Fibroblast of the aortic adventitia (primary cell): ENCODE measurements at places on chromosomes 4 and X. TPM values are rescaled to one million over a fixed set of nuclear protein-coding genes. Genes with fewer than 3 reads are reported as not detected.

DNA sequence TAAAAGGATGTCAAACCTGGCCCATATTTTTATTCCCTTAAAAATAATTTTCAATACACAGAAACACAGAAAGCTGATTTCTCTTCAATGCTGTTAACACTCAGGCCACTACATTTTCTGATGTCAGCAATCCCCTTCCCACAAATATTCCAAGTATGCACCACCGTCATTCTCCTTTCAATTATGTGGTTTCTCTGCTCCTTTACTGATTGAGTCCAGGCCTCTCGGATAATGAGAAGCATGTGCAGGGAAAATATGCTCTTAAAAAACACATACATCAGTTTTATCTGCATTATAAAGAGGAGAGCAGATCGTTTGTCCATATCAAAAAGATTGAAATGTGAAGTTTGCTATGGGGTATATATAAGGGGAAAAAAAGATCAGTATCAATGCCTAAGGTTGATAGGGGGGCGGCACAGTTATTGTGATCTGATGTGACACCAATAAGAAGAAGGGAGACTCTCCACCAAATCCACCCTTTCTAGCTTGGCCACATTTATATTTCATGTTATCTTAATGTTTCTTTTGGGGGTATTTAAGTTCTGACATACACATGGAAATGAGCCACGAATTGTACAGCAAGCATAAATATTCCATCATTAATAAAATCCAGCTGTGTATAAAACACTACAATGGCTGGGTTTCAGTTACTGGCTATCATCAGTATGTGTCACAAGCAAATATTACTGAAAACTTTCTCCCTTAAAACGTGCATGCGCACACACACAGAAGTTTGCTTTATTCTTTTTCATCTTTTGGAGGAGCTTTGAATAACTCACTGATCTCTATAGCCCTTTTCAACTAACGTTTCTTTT lies 6.4 kb downstream of the AMOT start:
- peak; percentile 84 for DNase-seq

GRCh38 chr4:73434311-73434710 lies 1.7 kb upstream of the AFP start:
- DNase-seq: no peak

- DNase-seq: peak; percentile 90
These were observed 134.9 kb upstream of the VEGFC start for GRCh38 chr4:176927664-176928063.

GRCh38 chrX:18010253-18010652 lies 149.2 kb upstream of the RAI2 start:
- DNase-seq: no peak

- peak; percentile 37 for DNase-seq
These were observed 728 bp downstream of the UBA6 start for GRCh38 chr4:67700116-67700737.

DNA sequence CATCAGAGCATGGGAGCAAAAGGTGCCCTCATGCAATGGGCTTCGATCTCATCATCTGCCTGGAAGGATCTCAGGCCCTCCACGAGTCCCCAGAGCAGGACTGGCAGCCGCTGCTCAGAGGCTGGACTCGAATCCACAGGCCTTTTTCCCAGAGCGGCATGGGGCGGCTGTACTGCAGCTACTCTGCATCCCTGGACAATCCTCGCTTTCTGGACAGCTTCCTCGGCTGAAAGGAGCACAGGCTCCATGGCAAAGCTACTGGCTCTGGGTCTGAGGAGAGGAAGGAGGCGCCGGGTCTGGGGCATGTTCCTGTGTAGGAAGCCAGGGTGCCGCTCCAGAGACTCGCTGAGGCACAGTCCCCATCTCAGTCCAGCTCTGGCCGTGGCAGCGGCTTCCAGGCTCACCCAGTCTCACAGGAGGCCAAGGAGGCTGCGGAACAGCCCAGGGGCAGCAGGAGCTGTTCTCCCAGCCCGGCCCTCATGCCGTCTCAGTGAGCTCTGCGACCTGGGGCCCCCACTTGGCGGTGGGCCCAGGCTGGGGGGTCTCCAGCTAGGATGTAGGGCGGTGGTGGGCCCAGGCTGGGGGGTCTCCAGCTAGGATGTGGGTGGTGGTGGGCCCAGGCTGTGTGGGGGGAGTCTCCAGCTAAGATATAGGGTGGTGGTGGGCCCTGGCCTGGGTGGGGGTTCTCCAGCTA lies 2.7 kb upstream of the SPON2 start:
- DNase-seq: no peak

DNA sequence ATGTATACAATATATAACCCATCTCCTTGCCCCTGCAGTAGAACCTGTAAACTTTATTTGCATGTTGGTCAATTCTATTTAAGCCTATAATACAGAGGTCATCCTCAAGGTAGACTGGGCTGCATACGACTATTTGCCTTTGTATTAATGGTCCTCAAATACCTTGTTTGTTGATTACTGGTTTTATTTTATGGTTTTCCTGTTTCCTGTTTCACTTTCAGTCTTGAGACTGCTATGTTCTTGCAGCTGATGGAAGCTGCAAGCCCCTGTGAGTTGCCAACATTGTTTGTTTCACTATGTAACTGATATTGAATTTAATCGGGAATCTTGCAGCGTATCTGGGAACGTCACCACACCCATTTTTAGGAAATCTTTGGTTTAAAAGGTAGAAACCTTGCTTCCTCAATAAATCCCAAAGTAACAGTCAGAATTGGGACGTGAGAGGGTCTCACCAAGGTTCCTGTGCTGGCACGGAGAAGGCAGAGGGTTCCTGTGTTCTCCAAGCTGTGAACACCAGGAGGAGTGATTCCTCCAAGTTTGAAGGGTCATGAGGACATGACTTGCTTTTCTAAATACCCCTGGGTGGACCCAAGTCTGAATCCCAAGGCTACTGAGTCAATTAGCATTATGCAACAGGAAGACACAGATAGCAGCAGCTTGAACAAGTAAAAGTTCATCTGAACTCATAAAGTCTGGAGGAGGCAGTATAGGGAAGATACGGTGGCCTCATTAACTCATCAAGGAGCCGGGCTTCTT lies 110.6 kb upstream of the PNPLA4 start:
- no peak for DNase-seq

DNA sequence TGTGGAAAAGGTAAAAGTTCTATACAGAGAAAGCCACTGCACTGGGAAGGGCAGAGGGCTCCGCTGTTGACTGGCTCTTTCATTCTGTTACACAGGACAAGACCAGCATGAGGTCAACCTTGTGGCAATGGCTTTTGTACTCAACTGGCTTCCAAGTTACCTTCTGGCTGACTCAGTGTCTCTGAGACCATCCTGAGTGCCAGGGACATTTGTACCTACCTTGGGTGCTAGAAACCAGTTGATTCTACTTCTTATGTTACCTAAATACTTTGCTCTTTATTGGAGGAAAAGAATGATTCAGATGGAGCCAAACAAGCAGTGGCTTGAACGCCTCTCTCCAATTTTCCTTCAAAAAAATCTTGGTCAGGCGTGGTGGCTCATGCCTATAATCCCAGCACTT lies 123.2 kb downstream of the RBM47 start:
- no peak for DNase-seq

DNA sequence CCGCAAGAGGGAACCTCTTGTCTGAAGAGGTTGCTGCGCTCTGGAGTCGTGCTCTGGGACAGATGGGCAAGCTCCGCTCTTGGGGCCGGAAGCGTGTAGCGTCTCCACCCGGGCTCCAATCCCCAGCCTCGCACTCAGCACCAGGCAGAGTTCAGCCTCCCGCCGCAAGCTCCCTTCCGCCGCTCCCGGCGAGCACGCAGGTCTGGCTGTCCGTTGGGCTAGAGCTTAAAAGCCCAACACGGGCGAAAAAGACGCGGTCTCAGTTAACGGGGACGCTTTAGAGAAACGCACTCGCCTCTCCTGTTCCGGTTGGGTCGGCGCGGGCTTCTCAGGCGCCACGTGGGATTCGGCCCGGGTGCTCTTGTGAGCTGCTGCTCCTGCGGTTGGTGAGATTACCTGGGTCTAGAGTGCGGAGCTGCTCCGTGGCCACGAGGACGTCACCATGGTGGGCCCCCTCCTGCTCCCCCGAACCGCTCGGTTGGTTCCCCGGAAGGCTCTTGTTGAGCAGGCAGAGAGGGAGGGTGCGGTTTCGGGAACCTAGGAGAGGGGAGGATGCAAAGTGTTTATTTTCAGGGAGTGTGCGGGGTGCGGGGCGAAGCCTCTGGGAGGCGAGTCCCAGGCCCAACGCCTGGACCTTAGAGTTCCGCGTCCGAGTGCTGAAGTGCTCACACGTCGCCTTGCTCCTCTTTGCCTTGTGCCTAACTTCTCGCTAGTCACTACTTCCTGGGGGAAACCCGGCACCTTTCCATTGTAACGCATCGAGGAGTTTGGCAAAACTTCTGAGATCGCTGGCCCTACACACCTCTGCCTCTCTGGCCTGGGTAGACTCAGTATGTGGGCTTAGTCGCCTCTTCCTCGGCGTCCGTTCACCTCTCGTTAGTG lies at the start of gene TMA16:
Gene TMA16, plus strand, starts transcription at position 331 of the 882 bp plus-strand sequence. Its CDS starts 112 bp downstream, at position 443.
- DNase-seq: peak; percentile 96

- no peak for DNase-seq
These were observed 21.9 kb upstream of the MAD2L1 start for GRCh38 chr4:120088507-120088906.

- DNase-seq: no peak
These were observed 144.1 kb downstream of the MAB21L2 start for GRCh38 chr4:150725957-150726523.

DNA sequence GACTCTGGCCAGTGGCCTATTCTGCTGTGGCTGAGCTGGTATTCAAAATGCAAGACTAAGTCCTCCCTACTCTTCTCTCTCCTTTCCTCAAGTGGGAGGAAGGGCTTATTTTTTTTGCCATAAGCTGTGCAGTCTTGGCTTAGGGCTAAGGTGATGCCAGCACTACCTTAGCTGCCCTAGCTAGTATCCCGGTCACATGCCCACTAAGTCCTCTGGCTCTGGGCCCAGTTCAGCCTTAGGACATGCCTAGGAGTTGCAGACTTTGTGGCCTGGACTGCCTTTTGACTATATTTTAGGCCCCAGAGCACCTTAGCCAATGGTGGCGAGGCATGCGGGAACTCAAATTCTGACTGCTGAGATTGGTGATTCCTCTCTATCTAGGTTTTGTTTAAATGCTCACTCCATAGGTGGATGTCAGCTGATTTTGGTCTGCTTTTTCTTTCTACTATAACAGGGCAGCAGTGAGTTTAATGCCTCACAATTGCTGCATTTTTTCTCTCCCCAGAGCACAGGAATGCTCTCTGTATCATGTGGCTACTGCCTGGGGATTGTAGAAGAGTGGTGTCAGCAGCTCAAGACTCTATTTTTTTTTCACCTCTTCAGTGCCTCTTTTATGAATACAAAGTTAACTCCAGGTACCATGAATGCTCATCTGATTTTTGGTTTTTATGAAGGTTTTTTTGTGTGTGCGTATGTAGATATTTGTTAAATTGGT lies 472.9 kb upstream of the GRID2 start:
- no peak for DNase-seq

GRCh38 chr4:13302876-13303275 lies 181.3 kb downstream of the RAB28 start:
- peak; percentile 74 for DNase-seq

GRCh38 chr4:109334129-109335105 lies 32.0 kb upstream of the COL25A1 start:
- no peak for DNase-seq

- DNase-seq: no peak
These were observed 32.7 kb upstream of the DAPP1 start for GRCh38 chr4:99783940-99784339.

Gene SATL1
- total RNA-seq: not detected in 2 replicates

Gene GLRA3
- total RNA-seq: not detected in 2 replicates

Gene ATP1B4
- not detected in 2 replicates for total RNA-seq

Gene ADH1C
- 1.4 and 24.3 TPM in 2 replicates for total RNA-seq

Gene RRAGB
- 16.6 and 28.0 TPM in 2 replicates for total RNA-seq
